Right lobe of liver (tissue), 6 donors: ENCODE measurements at places on chromosomes 5 and 9.

DNA sequence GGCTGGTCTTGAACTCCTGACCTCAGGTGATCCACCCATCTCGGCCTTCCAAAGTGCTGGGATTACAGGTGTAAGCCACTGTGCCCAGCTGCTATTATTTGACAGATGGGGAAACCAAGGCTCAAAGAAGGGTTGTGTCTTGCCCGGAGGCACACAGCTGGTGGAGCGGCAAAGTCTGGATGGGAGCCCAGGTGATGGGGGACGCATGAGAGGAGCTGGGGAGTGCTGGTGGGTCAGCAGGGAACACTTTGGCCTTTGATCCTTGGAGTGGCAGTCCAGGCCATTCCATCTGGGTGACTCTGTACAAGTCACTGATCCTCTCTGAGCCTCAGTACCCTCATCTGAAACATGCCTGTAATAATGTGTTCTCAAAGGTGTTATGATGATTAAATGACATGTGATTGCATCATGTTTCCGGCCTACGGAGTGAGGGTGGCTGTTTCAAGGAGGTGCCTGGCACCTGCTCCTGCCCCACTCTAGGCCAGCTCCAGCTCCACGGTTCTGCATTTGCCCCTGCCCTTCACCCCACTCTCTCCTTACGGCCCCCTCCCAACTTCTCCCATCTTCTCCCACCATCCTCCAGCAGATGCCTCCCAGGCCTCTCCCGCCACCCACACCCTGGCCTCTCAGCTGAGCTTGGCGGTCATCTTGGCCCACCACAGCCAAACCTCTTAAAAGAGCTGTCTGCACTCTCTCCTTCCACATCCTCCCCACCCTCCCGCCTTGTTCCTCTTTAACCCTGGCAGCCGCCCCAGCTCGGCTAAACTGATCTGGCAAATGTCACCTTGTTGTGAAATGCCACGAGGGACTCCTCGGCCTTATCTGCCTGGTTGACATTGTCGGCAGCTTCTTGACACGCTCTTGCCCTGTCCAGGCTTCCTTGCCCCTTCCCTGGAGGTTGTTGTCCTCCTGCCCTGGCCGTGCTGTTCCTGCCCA lies 5.5 kb upstream of the DBN1 start:
- no peak overlapping the region for H3K27ac ChIP-seq
- no peaks in the 10 kb centered on the region for H3K36me3 ChIP-seq
- no peaks in the 10 kb centered on the region for H3K27me3 ChIP-seq
- DNase-seq, result peak; percentile 77

GRCh38 chr5:61625681-61626621 lies 293.9 kb downstream of the ZSWIM6 start:
- H3K4me1 ChIP-seq, result peaks cover 5% of the 10 kb centered on the region
- H3K4me3 ChIP-seq, result peak overlapping the region; percentile 47
- H3K36me3 ChIP-seq, result no peaks in the 10 kb centered on the region
- DNase-seq, result peak; percentile 79

GRCh38 chr5:141512911-141513626 lies 24.2 kb downstream of the PCDHGC5 start:
- DNase-seq, result no peak
- peak overlapping the region; percentile 69 for H3K27ac ChIP-seq
- H3K4me3 ChIP-seq, result peak overlapping the region; percentile 38
- peaks cover 15% of the 10 kb centered on the region for H3K36me3 ChIP-seq
- H3K27me3 ChIP-seq, result no peaks in the 10 kb centered on the region
- H3K4me1 ChIP-seq, result no peaks in the 10 kb centered on the region

DNA sequence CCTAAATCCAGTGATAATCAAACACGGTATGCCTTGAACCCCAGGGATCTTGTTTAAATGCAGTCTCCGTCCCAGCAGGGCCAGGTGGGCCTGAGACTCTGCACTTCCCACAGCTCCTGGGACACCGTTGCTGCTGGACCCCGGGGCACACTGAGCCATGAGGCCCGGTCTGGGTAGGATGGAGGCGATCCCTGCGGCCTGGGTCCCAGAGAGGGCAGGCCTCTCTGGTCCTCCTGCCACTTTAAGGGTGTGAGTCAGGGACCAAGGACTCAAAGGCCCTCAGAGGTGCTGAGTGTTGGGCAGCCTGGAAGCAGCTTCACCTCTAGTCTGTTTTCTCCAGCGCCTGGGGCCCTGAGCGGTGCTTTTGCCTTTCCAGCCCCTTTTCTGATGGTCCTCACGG lies 34.1 kb upstream of the SLC9A3 start:
- H3K36me3 ChIP-seq, result no peaks in the 10 kb centered on the region
- H3K4me1 ChIP-seq, result no peaks in the 10 kb centered on the region
- no peak overlapping the region for H3K4me3 ChIP-seq
- no peaks in the 10 kb centered on the region for H3K27me3 ChIP-seq
- no peak overlapping the region for H3K27ac ChIP-seq

DNA sequence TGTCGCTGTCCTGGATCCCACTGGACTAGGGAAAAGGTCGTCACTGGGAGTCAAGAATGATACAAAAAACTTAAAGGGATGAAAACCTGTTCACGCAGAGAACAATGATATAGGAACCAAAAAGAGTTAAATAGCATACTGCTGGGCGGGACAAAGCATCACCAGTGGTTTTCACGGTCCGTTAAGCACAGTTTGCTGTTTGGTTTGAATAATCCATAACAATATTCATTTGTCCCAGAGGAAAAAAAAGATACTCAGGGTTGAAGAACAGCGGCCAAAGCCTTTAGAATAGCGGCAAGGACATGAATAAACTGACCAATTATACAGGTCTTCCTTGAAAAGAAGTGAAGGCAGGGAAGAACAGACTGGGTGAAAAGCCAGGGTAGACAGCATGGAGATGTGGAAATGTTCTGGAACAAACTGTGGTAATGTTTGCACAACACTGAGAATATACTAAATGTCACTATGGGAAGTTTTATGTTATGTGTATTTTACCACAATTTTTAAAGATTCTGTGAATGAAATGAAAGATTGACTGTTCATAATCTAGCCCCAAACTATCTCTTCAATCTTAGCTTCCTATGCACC lies 60.8 kb downstream of the MTMR12 start:
- H3K4me1 ChIP-seq, result no peaks in the 10 kb centered on the region
- no peak overlapping the region for H3K4me3 ChIP-seq
- no peak for DNase-seq
- peaks cover 17% of the 10 kb centered on the region for H3K36me3 ChIP-seq
- no peak overlapping the region for H3K27ac ChIP-seq
- no peaks in the 10 kb centered on the region for H3K27me3 ChIP-seq

GRCh38 chr5:127802477-127802865 lies 99.3 kb downstream of the CCDC192 start:
- H3K4me3 ChIP-seq, result no peak overlapping the region
- no peak overlapping the region for H3K27ac ChIP-seq
- no peaks in the 10 kb centered on the region for H3K27me3 ChIP-seq
- no peaks in the 10 kb centered on the region for H3K36me3 ChIP-seq
- no peak for DNase-seq

- no peaks in the 10 kb centered on the region for H3K36me3 ChIP-seq
- no peak overlapping the region for H3K27ac ChIP-seq
- H3K27me3 ChIP-seq, result no peaks in the 10 kb centered on the region
- no peaks in the 10 kb centered on the region for H3K4me1 ChIP-seq
- DNase-seq, result no peak
- H3K4me3 ChIP-seq, result no peak overlapping the region
These were observed 19.0 kb downstream of the CARTPT start for GRCh38 chr5:71737931-71738539.

- DNase-seq, result no peak
- no peaks in the 10 kb centered on the region for H3K36me3 ChIP-seq
These were observed 319.5 kb downstream of the PIK3R1 start for GRCh38 chr5:68534956-68535520.

DNA sequence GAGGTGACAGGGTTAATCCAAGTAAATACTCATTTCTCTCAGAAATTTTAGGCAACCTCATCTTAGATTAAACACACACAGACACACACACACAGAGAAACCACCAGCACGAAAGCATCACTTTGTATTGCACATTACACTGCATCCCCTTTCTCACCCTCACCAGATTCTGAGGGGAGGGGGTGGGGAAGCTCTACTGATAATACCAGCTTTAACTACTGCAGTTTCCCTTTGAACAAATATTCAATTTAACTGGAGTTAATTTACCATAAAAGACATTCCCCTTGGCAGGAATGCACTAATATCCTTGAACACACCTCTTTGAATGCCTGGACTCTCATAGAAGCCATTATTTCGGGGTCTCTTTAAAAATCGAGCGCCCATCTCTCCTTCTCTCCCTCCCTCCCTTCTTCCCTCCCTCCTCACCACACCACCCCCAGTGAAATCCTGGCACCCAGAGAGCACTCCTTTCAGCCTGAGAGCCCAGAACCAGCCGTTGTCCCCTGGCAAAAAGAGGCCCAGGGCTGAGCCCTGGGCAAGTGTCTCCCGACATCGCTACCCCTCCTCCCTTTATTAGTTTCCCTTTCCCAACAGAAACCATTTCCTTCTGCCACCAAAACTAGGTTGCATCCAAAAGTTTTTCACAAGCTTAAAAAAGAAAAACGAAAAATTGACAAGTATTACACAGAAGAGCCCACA lies 2.8 kb upstream of the NFIB start:
- no peaks in the 10 kb centered on the region for H3K36me3 ChIP-seq
- peak overlapping the region; percentile 58 for H3K4me3 ChIP-seq
- H3K27ac ChIP-seq, result peak overlapping the region; percentile 95

GRCh38 chr5:170573660-170574059 lies 69.8 kb downstream of the KCNIP1 start:
- no peak overlapping the region for H3K4me3 ChIP-seq
- DNase-seq, result no peak
- H3K27ac ChIP-seq, result no peak overlapping the region
- no peaks in the 10 kb centered on the region for H3K4me1 ChIP-seq

GRCh38 chr9:134879664-134880483 lies 736 bp upstream of the FCN2 start:
- H3K36me3 ChIP-seq, result no peaks in the 10 kb centered on the region
- peak; percentile 37 for DNase-seq
- peak overlapping the region; percentile 22 for H3K27ac ChIP-seq
- no peak overlapping the region for H3K4me3 ChIP-seq
- no peaks in the 10 kb centered on the region for H3K4me1 ChIP-seq
- no peaks in the 10 kb centered on the region for H3K27me3 ChIP-seq

GRCh38 chr9:120985819-120986222 lies 59.2 kb upstream of the TRAF1 start:
- H3K36me3 ChIP-seq, result peaks cover 47% of the 10 kb centered on the region
- no peak overlapping the region for H3K27ac ChIP-seq
- H3K4me1 ChIP-seq, result no peaks in the 10 kb centered on the region
- DNase-seq, result no peak

DNA sequence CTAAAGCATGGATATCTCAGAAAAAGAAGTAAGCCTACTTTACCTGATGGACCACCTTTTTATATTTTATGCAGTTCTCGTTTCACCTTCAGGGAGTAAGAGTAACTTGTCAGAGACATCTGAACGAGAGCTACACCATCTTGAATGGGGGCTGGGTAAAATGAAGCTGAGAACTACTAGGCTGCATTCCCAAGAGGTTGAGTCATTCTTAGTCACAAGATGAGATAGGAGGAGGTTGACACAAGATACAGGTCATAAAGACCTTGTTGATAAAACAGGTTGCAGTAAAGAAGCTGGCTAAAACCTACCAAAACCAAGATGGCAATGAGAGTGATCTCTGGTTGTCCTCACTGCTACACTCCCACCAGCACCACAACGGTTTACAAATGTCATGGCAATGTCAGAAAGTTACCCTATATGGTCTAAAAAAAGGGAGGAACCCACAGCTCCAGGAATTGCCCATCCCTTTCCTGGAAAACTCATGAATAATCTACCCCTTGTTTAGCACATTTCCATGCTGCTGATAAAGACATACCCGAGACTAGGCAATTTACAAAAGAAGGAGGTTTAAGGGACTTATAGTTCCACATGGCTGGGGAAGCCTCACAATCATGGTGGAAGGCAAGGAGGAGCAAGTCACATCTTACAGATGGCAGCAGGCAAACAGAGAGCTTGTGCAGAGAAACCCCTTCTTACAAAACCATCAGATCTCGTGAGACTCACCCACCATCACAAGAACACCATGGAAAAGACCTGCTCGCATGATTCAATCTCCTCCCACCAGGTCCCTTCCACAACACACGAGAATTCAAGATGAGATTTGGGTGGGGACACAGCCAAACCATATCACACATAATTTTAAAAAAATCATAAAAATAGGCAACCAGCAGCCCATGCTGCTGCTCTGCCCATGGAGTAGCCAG lies 62.5 kb downstream of the GIN1 start:
- no peaks in the 10 kb centered on the region for H3K4me1 ChIP-seq
- no peak overlapping the region for H3K27ac ChIP-seq
- H3K27me3 ChIP-seq, result no peaks in the 10 kb centered on the region
- H3K36me3 ChIP-seq, result no peaks in the 10 kb centered on the region

GRCh38 chr5:148899993-148900392 lies 73.6 kb downstream of the ADRB2 start:
- no peaks in the 10 kb centered on the region for H3K27me3 ChIP-seq
- no peak for DNase-seq
- H3K27ac ChIP-seq, result no peak overlapping the region
- no peaks in the 10 kb centered on the region for H3K4me1 ChIP-seq
- no peak overlapping the region for H3K4me3 ChIP-seq
- H3K36me3 ChIP-seq, result no peaks in the 10 kb centered on the region

GRCh38 chr9:68961587-68961986 lies 52.3 kb downstream of the PRKACG start:
- no peak overlapping the region for H3K27ac ChIP-seq
- no peak for DNase-seq
- no peaks in the 10 kb centered on the region for H3K4me1 ChIP-seq
- H3K27me3 ChIP-seq, result no peaks in the 10 kb centered on the region
- H3K4me3 ChIP-seq, result no peak overlapping the region

DNA sequence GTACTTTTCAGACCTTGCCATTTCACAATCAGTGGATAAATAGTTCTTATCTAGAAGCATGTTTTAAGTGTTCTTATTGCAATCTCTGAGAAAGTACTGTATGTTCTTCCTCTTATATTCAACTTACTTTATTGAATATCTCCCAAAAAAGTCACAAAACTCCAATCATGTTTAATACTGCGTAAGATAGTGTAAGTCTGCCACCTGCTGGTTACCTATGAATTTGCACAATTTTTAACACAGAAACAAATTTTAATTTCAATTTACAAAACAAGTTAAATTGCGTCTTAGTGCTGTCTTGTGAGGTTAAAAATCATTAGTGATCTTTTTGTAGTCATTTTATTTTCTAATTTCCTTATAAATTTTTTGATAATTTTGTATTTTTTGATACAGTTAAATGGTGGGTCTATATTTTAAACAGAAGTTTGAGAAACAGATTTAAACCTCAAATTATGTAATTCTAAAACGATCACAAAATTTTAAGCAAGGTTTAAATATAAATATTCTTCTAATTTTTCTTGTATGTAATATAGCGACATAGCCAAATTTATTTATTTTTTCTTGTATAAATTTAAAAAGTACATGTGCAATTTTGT lies 115.8 kb downstream of the EMB start:
- no peak overlapping the region for H3K27ac ChIP-seq
- H3K4me3 ChIP-seq, result no peak overlapping the region
- no peak for DNase-seq
- no peaks in the 10 kb centered on the region for H3K36me3 ChIP-seq
- no peaks in the 10 kb centered on the region for H3K27me3 ChIP-seq

DNA sequence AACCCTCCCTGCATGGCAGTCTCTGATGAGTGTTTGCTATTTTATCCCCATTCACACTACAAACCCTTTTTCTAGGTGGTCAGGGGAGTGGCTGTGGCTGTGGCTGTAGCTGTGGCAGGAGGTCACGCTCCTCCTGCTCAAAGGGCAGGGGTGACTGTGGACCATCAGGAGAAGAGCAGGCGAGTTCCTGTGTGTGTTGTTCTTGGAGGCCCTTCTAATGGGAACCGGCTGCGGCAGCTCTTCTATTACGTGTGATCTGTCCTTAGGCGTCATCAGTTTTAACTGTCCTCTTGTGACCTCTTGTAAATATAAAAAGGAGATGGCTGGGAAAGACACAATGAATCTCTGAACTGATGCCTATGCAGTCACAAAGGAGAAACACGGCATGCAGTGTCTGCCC lies 65.1 kb downstream of the ANKH start:
- H3K36me3 ChIP-seq, result no peaks in the 10 kb centered on the region
- peaks cover 15% of the 10 kb centered on the region for H3K4me1 ChIP-seq
- H3K4me3 ChIP-seq, result no peak overlapping the region
- H3K27me3 ChIP-seq, result no peaks in the 10 kb centered on the region
- no peak overlapping the region for H3K27ac ChIP-seq
